HTR-8/SVneo (cell line): ENCODE measurements at places on chromosomes 3 and 15.

DNA sequence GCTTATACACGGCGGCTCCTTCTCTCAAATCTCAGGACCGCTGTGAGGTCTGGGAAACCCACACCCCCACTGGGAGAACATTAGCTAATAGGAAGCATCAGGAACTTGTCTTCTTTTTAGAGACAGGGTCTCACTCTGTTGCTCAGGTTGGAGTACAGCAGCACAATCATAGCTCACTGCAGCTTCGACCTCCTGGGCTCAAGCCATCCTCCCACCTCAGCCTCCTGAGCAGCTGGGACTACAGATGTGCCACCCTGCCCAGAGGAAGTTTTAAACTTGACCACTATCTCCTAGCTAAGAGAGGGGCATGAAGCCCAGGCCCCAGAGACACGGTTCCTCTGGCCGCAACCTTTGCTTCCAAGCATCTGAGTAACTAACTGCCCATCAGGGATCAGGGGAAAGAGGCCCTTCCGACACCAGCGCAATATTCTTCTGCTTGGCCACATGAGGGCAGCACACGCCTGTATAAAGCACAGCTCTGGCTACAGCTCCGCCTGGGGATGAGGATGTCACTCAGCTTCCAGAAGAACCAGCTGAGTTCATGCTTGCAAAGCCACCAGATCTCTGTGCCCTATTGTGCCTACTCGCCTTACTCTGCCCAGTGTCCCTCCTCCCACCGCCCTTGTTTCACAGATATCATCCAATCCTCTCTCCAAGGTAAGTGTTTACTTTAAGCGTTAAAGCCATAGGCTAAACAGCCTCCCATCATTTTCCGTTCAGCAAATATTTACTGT is 57.6 kb upstream of the SLC6A11 start:
- peak; percentile 78 for DNase-seq

GRCh38 chr3:9168241-9168741 is 81.2 kb downstream of the SRGAP3 start:
- DNase-seq: no peak

DNA sequence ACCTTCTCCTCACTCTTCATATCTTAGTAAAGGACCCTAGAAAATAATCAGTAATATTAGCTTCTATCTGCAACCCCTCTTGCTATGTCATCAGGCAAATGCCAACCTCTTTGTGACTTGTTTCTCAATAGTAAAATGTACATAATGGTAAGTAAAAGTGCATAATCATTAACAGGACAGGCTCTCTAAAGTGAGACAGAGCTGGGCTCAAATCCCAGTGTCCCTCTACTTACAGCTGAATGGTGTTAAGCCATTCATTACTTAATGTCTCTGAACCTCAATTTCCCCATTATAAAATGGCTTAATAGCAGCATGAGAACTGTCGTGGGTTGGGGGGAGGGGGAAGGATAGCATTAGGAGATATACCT is 62.6 kb upstream of the ATP11B start:
- no peak for DNase-seq

DNA sequence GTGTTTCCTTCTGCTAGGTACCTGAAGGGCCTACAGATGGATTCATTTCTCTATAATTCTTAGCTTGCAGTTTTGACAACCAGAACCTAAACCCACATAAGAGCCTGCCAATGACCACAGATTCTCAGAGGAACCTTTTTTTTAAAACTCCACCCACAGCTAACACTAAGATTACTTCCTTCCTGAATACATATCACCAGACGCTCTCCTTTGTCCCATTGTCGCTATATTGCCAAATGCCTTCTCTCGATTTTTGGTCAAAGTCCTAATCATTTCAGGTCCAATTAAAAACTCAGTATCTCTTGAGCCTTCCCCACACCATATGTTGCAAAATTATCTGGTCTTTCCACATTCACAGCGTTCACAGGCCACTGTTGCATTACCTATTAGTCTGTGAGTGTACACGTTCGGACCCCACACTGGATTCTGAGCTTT is 12.4 kb downstream of the ZNF710 start:
- DNase-seq: no peak

DNA sequence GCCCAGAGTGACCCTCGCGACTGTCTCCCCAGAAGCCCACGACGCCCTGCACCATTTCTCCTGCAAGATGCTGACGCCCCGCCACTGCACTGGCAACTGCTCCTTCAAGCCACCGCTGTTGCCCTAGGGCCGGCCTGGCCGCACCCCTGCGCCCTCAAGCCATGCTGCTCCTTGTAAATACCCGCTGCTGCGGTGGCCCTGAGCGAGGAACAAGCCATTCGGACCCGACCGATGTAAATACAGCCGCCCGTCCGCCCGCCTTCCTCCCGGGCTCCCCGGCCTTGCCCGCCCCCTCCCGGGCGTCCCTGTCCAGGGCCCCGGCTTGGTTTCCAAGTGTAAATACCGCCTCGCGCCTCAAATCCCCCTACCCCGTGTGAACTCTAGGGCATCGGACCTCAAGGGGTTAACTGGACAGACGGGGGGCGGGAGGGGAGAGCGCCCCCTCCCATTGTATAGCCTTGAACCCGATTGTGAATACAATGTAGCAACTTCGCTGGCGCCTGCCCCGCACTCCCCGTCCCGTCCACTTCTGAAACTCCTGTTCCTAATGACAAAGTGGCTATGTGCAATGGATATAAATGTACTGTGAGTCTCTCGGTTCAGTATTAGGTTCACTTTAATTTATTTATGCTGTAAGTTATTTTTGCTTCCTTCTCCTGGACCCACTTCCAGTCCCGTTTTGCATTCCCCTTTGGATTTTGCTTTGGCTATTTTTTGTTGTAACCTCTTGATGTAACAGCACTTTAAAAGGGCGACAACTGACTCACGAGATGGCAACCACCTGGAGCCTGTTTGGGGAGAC is 5.9 kb downstream of the RNU6-1 start:
- DNase-seq: no peak

DNA sequence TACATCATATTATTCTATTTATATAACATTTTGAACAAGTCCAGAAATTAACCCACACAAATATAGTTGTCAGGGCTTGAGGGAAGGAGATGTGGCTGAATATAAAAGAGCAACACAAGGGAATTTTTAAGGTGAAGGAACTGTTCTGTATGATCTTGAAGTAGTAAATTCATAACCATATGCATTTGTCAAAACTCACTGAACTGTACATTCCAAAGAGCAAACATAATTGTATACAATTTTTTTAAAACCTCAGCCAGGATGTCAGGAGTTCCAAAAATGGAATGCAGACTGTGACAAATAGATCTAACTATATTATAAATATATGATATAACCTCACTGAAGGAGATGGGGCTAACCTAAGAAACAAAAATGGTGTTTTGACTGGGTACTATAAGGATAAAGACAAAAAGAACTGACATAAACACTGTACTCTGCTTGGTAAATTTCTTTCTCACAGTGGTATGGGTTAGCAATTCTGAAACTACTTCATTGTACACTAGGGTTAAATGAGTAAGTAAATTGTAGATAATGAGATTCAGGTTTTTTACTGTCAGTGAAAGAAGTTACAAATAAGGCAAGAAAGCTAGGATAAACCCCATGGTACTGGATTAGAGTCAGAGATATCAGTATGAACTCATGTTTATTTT is 14.4 kb downstream of the GOLGB1 start:
- DNase-seq: no peak

DNA sequence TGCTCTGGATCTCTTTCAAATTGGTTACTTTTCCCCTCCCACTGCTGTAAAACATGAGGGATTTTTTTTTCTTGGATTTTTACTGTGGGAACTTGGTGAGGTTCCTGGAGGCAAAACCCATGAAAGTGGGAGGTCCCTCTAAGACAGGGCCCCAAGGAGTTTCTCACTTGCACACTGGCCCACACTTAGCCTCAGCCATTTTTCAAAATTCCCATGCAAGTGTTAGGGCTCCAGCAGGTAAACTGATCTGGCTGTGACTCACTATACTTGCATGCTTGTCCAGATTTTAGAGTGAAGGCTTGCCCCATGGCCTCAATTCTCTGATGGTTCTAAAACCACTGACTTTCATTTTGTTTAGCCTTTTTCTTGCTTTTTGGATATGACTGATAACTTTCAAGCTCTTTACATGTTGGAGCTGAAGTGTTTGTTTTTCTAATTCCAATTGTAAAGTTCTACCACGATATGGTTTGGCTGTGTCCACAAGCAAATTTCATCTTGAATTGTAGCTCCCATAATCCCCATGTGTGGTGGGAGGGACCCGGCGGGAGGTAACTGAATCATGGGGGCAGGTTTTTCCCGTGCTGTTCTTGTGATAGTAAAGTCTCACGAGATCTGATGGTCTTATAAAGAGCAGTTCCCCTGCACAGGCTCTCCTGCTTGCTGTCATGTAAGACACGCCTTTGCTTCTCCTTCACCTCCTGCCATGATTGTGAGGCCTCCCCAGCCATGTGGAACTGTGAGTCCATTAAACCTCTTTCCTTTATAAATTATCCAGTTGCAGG is 37.7 kb downstream of the MCCC1 start:
- no peak for DNase-seq

DNA sequence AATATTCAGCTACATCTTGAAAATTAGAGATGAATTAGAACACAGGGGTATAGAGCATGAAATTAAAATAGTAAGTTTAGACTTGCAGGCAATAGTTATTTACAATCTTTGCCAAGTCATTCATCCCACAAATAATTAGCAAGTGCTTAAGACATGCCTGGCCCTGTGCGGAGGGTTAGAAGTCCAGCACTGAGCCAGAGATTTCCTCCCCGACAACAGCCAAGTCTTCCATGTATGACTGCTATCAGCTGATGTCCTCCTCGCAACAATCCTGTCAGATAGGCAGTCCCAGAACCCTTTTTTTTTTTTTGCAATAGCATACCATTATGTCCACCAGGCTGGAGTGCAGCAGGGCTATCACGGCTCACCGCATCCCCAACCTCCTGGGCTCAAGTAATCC is 14.6 kb downstream of the SIN3A start:
- no peak for DNase-seq

- DNase-seq: no peak
These were observed 830 bp downstream of the SEMA4B start for GRCh38 chr15:90201944-90202375.

DNA sequence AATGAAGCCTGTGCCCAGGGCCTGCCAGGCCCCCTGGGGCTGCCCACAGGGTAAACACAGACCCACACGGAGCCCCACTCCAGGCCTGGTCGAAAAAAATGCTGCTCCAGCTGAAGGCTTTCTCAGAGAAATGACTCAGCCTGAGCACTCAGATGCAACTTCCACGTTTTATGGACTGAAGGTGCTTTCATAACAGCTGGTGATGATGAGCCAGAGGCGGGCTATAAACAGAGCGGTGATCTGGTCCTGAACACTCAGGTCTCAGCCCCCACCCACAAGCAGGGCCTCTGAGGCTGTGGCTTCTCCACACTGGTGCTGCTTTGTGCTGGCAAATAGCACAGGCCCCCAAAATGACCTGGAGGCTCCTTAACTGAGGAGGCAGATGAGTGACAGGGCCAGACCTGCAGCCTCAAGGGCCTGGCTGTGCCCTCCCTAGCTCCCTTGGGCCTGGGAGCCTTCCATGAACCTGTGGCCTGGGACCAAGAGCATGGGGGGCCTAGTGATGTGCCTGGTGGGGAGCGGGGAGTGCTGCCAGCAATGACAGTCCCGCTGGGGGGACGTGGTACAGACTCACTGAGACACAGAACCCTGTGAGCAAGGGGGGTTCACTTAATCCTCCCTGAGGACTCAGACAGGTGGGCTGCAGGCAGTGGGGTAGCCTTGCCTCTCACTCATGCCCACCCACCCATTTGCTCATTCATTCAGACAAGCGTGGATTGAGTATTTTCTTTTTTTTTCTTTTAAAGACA is 23.0 kb upstream of the FURIN start:
- peak; percentile 51 for DNase-seq

DNA sequence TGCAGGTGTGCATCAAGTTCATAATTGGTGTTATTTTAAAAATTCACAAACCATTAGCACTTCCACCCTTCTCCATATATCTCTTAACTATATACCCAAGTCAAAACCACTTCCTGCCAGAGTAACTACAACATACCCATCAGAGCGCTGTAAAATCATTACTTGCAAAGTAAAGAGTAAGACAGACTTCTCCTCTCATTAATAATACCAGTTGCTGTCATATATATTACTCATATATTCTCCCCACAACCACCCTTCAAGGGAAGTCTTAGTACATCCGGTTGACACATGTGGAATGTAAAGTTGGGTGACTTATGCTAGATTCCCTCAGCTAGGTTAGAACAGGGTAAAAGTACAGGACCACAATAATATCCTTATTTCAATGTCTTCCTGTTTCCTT is 5.6 kb downstream of the TERC start:
- DNase-seq: no peak

DNA sequence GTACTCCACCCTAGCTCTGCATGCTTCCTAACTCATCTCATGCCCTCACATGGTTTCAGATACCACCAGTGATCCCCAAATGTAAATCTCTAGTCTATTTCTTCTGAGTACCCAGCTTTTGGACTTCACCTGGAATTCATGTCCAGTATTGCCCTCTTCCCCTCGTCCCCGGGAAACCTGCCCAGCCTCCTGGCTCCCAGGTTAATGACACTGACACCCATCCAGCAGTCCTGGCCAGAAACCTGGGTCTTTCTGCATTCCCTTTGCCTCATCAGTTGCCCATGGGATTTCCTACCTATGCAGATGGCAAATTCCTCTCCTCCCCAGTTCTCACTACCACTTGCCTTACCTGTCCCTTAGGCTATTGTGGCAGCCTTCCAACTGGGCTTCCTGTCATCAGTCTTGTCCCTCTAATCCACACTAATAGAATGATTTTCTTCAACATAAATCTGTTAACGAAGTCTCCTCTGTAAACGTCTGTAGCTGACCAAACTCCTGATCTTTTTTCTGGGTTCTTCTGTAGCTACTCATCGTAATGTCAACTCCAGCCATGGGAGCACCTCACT is 15.3 kb upstream of the MYLK start:
- no peak for DNase-seq

- DNase-seq: no peak
These were observed 57.0 kb upstream of the COL6A6 start for GRCh38 chr3:130459944-130460343.

DNA sequence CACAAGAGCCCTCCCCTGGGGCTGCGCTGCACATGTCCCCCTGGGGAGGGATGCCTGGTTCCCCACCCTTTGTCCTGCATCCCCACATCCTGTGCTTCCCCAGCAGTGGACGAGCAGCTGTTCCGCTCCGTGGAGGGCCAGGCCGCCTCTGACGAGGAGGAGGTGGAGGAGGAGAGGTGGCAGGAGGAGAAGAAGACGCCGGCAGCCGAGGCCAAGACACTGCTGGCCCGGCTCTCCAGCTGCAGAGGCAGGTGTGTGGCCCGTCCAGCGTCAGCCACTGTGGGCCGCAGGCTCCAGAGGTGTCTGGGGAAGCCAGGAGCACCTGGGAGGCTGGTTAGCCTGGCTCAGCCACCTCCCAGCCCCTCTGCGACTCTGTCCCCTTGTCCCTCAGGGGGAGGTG is 27.9 kb upstream of the GP9 start:
- no peak for DNase-seq

DNA sequence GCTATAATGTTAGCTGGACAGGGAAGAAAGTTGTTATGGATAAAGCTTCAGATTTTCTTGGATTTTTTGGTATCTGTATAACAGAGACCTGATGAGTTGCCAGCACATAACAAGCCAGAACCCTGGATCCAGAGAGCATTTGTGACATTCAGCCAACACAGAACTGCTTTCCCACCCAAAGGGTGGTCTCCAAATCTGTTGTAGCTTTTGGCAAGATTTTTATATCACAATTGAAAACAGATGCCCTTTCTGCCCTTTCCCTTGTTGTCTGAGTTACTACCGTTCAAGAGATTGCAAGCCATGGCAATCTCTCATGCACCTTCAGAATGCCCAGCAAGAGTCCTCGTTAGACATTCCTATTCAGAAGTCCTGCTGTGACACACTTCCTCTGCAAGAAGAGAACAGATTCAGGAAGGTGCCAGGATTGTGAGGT is 107.6 kb upstream of the FGF7 start:
- no peak for DNase-seq

GRCh38 chr3:137766041-137766875 is 2.1 kb downstream of the SOX14 start:
- no peak for DNase-seq
